ENCODE measurements at places on chromosomes 4 and X.

DNA sequence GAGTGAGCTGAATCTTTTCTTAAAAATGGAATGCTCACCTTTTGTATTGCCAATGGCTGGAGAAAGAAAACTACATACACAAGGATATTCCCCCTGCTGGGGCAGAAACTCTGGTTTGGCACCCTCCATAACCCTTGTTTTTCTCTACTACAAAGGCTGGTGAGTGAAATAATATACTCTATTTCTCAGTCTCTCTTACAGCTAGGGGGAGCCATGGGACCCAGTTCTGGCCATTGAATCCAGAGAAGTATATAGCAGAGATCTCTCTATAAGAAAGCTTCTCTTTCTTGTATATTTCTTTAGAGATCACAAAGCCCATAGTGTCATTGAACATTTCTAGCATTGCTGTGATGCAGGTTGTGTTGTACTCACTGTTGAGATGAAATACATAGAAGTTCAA is 49.8 kb downstream of the SMPX start:
- no peak for DNase-seq

GRCh38 chr4:6331018-6331417 is 61.4 kb downstream of the WFS1 start:
- no peak for DNase-seq

DNA sequence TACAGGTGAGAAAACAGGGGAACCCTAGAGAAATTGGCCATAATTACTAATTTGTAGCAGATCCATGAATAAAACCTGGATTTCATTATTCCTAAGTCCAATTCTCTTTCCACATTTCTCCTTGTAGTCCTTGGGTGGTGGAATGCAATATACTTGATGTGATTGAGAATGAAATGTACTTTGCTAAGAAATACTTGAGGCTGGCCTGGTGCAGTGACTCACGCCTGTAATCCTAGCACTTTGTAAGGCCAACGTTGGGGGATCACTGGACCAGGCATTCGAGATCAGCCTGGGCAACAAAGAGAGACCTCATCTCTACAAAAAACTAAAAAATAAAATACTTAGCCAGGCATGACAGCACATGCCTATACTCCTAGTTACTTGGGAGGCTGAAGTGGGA is 15.9 kb downstream of the TMEM184C start:
- no peak for DNase-seq

- DNase-seq = no peak
These were observed 7.8 kb downstream of the UBA1 start for GRCh38 chrX:47201345-47201944.

DNA sequence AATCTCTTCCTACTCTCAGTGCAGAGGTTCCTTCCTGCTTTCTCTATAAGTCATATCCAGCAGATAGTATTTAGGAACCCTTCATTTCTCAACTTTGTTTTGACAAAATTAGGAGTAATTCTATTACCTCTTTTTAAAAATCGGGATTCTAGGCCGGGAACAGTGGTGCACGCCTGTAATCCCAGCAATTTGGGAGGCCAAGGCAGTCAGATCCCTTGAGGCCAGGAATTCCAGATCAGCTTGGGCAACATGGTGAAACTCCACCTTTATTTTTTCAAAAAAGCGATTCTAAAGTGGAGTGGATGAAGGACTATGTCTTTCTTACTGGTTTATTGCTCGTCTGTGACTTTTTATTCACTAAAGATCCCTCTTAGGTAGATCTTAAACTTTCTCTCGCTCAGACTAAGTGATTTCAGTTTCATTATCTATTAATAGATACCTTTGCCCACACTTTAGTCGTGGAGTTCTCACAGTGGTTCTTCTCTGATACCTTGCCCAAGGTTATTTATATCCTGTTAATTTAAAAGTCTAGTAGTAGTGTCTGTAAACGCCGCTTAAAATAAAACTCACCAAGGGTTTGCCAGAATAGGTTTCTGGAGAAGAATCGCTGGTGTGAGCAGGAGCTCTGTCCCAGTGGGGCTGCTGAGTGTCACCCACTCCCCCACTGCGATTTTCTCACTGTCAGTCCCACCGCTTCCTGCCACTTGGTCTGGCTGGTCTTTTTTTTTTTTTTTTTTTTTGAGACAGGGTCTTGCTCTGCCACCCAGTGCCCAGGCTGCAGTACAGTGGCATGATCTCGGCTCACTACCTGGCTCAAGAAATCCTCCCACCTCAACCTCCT is 27.0 kb upstream of the TMEM131L start:
- DNase-seq = no peak

DNA sequence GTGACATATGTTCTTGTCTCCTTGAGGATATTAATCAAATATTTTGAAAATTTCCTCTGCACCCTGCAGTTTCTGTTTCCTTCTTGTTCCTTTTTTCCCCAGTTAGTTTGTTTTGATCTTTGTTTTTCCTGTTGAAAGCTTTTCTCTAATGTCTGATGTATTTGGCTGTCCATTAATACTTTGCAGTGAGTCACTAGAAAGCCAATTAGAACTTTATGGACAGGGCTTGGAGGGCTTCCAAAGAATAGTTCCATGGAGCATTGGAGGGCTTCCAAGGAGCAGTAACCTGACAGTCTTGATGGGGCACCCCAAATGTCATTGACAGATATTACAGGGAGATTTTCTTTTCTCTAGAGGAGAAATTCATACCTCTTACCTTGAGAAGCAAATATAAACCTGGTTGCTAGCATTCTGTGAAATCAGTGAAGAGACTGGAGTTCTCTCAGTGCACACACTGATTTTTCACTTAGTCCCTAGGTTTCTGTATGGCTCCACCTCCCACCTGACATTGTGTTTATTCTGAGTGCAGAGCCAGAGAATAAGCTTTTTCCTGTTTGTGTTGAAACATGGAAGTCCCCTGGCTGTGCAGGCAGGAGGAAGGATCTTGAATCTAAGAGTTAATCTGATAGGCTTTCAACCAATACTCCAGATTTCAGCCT is 26.5 kb downstream of the SPARCL1 start:
- DNase-seq = no peak

DNA sequence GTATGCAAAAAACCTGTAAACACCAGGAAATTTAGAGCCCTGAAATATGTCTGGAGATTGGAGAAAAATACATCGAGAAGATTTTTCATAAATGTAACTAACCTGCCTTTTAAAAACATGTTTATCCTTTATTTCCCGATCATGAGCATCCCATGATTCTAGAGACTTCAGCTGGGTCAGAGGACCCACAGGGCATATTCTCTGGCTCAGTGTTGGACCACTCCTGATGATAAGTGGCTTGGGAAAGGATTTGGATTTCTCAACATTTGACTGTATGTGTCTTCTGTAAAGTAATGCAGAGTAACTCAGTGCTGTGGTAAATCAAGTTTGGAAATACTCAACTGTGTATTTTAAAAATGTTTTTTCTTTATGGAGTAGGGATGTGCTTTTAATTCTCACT is 40.0 kb upstream of the ANK2 start:
- no peak for DNase-seq

Data from stimulated activated CD4-positive, alpha-beta T cell treated with anti-CD3 and anti-CD28 coated beads, TNF-alpha, amount 100 ng/mL, for 24 hours (primary cell).